Neural crest cell (in vitro differentiated cells): ENCODE measurements at places on chromosomes 7 and 10. TPM values are rescaled to one million over a fixed set of nuclear protein-coding genes. Genes with fewer than 3 reads are reported as not detected.
A peak's percentile ranks its signal among the peaks of the same experiment; 100 is the strongest.

Gene KLF14
- not detected in 2 replicates for total RNA-seq

Gene TRIM56
- total RNA-seq: 16.0 and 17.2 TPM in 2 replicates

Gene RNF148
- not detected in 2 replicates for total RNA-seq

Gene LLCFC1
- not detected in 2 replicates for total RNA-seq

Gene ENKUR
- 1.7 and 2.0 TPM in 2 replicates for total RNA-seq

Gene FAM25G
- not detected in 2 replicates for total RNA-seq

Gene ZNF736
- not detected in 2 replicates for total RNA-seq

GRCh38 chr10:5625992-5626777, 40.2 kb downstream of the ASB13 start:
- no peaks in the 10 kb centered on the region for H3K36me3 ChIP-seq
- H3K27me3 ChIP-seq: no peaks in the 10 kb centered on the region
- H3K27ac ChIP-seq: peak overlapping the region; percentile 27
- DNase-seq: no peak
- peaks cover 15% of the 10 kb centered on the region for H3K4me1 ChIP-seq

GRCh38 chr7:69419934-69420333, 178.3 kb upstream of the AUTS2 start:
- H3K27ac ChIP-seq: no peak overlapping the region
- H3K4me3 ChIP-seq: no peak overlapping the region
- peaks cover 12% of the 10 kb centered on the region for H3K4me1 ChIP-seq
- no peak for DNase-seq

DNA sequence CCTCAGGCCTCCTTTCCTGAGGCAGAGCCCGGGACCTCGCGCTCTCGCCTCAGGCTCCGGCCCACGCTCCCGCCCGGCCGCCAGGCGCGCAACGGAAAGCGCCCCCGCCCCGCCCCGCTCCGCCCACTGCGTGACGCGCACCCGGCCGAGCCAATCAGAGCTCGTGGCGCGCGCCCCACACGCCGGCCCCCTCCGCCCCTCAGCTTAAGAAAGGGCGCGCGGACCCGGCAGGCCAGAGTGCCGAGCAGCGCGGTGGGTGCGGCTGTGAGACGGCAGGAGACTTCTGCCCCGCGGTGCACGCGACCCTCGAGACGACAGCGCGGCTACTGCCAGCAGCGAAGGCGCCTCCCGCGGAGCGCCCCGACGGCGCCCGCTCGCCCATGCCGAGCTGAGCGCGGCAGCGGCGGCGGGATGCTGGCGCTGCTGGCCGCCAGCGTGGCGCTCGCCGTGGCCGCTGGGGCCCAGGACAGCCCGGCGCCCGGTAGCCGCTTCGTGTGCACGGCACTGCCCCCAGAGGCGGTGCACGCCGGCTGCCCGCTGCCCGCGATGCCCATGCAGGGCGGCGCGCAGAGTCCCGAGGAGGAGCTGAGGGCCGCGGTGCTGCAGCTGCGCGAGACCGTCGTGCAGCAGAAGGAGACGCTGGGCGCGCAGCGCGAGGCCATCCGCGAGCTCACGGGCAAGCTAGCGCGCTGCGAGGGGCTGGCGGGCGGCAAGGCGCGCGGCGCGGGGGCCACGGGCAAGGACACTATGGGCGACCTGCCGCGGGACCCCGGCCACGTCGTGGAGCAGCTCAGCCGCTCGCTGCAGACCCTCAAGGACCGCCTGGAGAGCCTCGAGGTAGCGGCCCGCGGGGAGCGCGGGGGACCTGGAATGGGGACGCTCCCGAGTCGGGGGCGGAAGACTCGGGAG, at the start of gene NPTX2:
Gene NPTX2, plus strand, starts transcription at position 235 of the 909 bp plus-strand sequence. Its CDS starts 177 bp downstream, at position 412.
- peaks cover 27% of the 10 kb centered on the region for H3K4me1 ChIP-seq
- H3K27ac ChIP-seq: no peak within 1 kb of the TSS
- H3K27me3 ChIP-seq: peaks cover 85% of the 10 kb centered on the region
- peak within 1 kb of the TSS; percentile 84 for H3K4me3 ChIP-seq

- no peaks in the 10 kb centered on the region for H3K4me1 ChIP-seq
- no peak for DNase-seq
- H3K27ac ChIP-seq: no peak overlapping the region
- H3K27me3 ChIP-seq: no peaks in the 10 kb centered on the region
These were observed 25.5 kb downstream of the ANLN start for GRCh38 chr7:36415144-36415543.

- no peak overlapping the region for H3K4me3 ChIP-seq
- H3K27me3 ChIP-seq: no peaks in the 10 kb centered on the region
- H3K27ac ChIP-seq: peak overlapping the region; percentile 38
- H3K36me3 ChIP-seq: peaks cover 3% of the 10 kb centered on the region
- H3K4me1 ChIP-seq: peaks cover 18% of the 10 kb centered on the region
These were observed 8.4 kb downstream of the EIF4H start for GRCh38 chr7:74182453-74183090.

DNA sequence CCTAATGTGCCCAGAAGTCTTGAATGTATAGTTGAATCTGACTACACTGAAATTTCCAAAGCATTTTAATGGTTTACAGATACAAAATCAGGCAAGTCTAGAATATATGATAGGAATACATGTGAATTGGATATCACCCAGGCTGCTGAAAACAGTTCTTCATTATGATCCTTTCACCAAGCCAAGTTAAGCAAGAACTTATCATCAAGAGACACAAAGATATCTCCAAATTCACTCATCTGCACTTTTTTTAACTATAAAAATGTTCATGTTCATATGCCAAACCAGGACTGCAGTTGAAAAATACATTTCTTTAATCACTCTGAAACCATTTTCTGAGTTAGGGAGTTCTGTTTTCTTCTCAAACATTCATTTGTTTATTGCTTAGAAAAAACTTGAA, 412.6 kb upstream of the C7orf33 start:
- DNase-seq: no peak
- H3K4me3 ChIP-seq: no peak overlapping the region
- H3K4me1 ChIP-seq: peaks cover 8% of the 10 kb centered on the region
- H3K27me3 ChIP-seq: no peaks in the 10 kb centered on the region
- H3K36me3 ChIP-seq: no peaks in the 10 kb centered on the region

DNA sequence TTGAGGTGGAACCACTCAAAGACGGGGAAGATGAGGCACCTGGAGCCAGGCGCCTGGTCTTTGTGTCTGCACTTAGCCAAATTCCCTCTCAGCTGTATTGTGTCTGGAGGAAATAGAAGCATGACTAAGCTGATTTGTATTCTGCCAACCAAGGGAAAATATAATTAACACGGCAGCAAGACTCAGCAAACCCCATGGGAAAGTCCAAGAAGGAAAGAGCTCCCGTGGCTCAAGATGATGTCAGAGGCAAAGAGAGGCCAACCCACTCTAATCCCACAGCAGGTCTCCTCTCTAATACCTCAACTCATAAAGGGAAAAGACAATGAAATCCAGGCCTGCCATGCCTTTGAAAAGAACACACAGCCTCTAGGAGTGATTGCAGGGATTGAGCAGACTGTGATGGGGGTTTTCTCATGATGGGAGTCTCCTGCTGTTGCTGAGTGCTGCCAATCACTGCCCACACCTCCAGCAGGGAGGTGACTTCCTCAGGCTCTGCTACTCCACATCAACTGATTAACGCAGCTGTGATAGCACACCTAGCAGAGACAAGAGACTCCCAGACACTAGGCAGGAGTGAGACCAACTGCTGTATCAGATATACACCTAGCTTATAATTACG, 255.5 kb upstream of the C7orf33 start:
- H3K27ac ChIP-seq: no peak overlapping the region
- no peak overlapping the region for H3K4me3 ChIP-seq
- peaks cover 29% of the 10 kb centered on the region for H3K4me1 ChIP-seq
- peaks cover 62% of the 10 kb centered on the region for H3K27me3 ChIP-seq

DNA sequence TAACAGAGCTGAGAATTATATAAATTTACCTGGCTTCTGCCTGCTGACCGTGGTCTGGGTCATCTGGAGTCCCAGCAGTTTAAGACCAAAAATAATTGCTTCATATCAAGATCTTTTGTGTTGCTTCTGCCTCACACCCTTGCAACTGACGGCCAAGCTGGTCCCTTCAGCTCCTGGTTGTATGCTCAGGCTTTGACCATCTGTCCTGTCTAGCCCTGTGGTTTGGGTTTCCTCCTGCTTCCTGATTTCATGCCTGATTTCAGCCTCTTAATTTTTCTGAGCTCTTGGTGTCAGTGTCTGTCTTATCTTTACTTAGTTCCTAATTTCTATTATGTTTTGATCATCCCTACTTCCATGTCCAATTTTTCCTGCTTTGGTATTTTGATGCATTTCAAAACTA, 87.9 kb upstream of the PLXDC2 start:
- H3K4me3 ChIP-seq: no peak overlapping the region
- H3K4me1 ChIP-seq: no peaks in the 10 kb centered on the region
- H3K36me3 ChIP-seq: no peaks in the 10 kb centered on the region
- no peak for DNase-seq

DNA sequence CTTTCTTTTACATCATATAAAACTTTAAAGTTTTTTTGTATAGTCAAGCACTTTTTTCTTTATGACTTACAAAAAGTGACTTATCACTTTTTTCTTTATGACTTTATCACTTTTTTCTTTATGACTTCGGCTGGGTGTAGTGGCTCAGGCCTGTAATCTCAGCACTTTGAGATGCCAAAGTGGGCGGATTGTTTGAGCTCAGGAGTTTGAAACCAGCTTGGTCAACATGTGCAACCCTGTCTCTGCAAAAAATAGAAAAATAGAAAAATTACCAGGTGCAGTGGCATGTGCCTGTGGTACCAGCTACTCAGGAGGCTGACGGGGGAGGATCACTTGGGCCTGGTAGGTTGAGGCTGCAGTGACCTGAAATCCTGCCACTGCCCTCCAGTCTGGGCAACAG, 108.8 kb upstream of the CSTF2T start:
- H3K27me3 ChIP-seq: no peaks in the 10 kb centered on the region
- H3K27ac ChIP-seq: no peak overlapping the region
- H3K4me1 ChIP-seq: peaks cover 11% of the 10 kb centered on the region
- no peak for DNase-seq
- H3K36me3 ChIP-seq: no peaks in the 10 kb centered on the region

DNA sequence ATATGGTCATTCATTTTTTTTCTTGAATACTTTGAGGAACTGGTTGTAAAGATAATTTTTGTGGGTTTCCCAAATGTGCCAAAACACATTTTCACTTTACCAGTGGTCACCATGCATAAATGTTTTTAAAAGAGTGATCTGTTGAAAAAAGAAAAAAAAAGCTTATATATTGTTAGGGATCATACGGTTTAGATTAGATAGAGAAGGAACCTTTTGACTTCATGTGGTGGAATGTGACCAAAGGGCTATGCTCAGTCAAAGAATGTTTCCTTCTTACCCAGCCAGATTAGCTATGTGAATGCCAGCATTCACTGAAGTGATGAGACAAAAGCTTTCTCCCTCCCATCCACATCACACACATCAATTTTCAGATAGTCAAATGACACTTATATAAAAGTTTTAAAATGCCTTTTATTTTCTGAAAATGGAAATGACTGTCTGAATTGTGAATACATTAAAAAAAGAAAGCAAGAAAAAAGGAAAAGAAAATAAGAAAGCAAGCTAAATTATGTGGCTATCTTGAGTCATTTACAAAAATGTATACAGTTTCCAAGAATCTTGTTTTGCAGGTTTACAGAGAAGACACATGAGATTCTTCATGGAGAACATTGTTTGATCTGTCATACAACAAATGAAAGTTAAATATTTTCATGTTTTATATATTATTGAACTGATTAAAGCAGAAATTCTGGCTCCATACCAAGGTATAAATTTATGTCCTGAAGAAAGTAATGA, 8.6 kb upstream of the CPED1 start:
- H3K36me3 ChIP-seq: no peaks in the 10 kb centered on the region
- no peak overlapping the region for H3K4me3 ChIP-seq
- H3K27ac ChIP-seq: no peak overlapping the region
- peaks cover 9% of the 10 kb centered on the region for H3K4me1 ChIP-seq
- H3K27me3 ChIP-seq: no peaks in the 10 kb centered on the region

- no peaks in the 10 kb centered on the region for H3K36me3 ChIP-seq
- peaks cover 27% of the 10 kb centered on the region for H3K4me1 ChIP-seq
- H3K27me3 ChIP-seq: peaks cover 41% of the 10 kb centered on the region
- H3K27ac ChIP-seq: no peak overlapping the region
- DNase-seq: no peak
These were observed 541 bp downstream of the ELMO1 start for GRCh38 chr7:37448011-37448635.

DNA sequence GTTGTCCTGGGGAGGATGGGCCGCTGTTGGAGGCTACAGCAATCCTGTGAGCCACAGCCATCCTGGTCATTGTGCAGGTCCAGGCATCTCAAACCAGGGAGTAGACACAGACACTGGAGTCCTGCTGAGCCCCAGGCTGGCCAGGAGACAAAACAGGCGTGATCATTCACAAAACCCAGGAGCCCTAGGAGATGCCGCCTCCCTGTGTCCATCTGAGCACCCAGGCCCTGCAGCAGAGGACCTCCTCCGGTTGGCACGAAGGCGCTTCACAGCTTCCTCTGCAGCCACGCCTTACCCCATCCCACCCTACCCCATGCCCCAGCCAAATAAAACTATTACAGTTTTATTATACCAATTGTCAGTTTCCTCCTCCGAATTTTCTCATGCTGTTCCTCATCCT, 183.6 kb downstream of the PLXNA4 start:
- H3K36me3 ChIP-seq: no peaks in the 10 kb centered on the region
- peaks cover 7% of the 10 kb centered on the region for H3K4me1 ChIP-seq
- peaks cover 4% of the 10 kb centered on the region for H3K27me3 ChIP-seq
- H3K27ac ChIP-seq: no peak overlapping the region

DNA sequence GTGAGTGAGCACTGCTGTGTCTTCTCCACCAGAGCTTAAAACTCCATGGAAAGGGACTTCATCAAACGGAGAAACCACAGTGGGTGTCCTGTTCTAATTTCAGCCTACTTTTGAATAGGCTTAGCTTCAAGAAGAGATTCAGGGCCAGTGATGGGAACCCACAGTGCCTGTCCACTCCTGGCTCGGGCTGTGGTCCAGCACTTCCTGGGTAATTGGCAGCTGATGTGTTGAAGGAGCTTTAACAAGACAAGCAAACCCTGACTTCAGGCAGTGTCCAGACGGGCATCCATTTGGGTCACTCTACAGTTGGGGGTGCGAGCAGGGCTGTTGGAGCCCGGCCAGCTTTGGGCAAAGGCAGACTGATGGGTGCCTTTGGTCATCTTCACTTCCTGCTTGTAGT, 14.5 kb downstream of the VWC2 start:
- no peak overlapping the region for H3K4me3 ChIP-seq
- H3K27ac ChIP-seq: peak overlapping the region; percentile 75
- H3K27me3 ChIP-seq: peaks cover 5% of the 10 kb centered on the region
- no peaks in the 10 kb centered on the region for H3K36me3 ChIP-seq
